Nephron progenitor cell (in vitro differentiated cells): ENCODE measurements at places on chromosomes 1 and 21.

GRCh38 chr1:202189001-202189790, 4.4 kb upstream of the LGR6 start:
- peak; percentile 94 for DNase-seq

DNA sequence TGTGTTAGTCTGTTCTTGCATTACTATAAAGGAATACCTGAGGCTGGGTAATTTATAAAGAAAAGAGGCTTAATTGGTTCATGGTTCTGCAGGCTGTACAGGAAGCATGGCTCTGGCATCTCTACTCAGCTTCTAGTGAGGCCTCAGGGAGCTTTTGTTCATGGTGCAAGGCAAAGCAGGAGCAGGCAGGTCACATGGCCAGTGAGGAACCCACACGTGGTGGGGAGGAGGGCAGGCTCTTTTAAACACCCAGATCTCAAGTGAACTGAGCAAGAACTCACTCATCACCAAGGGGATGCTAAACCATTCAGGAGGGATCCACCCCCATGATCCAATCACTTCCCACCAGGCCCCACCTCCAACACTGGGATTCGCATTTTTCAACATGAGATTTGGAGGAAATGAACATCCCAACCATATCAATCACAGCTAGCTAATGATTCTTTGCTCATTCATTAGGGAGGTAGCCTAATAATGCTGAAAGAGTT, 51.4 kb upstream of the RAP1A start:
- no peak for DNase-seq

DNA sequence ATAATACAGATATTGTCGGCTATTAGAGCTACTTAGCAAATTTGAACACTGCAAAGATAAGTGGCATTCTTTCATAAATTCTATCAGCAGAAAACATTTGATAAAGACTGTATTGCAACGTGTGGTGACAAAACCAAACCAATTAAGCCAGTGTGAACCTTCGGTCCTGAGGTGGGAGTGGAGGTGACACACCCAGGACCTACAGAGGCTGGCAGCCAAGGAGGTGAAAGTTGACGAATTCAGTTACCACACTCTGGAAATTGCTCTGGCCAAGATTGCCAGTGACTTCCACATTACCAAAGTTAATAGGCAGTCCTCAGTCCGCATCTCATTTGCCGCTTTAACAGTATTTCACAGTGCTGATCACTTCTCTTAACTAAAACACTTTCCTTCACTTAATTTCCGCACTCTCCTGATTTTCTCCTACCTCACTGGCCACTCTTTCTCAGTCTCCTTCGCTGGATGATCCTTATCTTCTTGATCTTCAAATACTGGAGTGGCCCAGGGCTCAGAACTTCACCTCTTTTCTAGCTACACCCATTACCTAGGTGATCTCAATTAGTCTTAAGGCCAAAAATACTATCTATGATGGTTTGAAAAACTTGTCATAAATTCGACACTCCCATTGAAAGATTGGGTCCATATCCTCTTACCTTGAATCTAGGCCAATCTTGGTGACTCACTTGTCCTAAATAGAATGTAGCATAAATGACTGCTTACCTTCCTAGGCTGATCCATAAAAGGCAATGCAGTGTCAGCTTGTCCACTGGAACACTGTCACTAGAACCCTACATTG, 5.1 kb upstream of the CDC42BPA start:
- no peak for DNase-seq

GRCh38 chr1:185421485-185422107, 104.6 kb upstream of the IVNS1ABP start:
- no peak for DNase-seq

- no peak for DNase-seq
Measured at GRCh38 chr1:181809991-181810545, 251.4 kb downstream of the ZNF648 start.

DNA sequence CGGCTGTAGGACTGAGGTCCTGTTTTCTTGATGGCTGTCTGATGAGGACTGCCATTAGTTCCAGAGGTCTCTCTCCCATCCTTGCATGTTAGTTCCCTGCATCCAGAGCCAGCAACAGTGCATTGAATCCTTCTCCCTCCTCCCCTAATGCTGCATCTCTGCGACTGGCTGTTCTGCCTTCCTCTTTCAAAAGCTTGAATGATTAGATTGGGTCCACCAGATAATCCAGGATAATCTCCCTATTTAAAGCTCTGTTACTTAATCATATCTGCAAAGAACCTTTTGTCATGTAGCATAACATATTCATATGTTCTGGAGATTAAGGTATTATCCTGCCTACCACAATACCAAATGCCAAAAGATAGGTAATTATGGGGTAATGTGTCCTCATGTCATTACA, 377.5 kb downstream of the GPATCH2 start:
- no peak for DNase-seq

DNA sequence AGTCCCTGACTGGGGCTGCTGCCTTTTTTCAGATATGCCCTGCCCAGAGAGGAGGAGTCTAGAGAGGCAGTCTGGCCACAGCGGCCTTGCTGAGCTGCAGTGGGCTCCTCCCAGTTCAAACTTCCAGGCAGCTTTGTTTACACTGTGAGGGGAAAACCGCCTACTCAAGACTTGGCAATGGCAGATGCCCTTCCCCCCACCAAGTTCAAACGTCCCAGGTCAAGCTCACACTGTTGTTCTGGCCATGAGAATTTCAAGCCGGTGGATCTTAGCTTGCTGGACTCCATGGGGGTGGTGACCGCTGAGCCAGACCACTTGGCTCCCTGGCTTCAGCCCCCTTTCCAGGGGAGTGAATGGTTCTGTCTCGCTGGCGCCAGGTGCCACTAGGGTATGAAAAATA, 18.3 kb upstream of the C1orf53 start:
- DNase-seq: no peak
